Right lung (tissue), 10 donors: ENCODE measurements at places on chromosomes 11 and 22. TPM values are rescaled to one million over a fixed set of nuclear protein-coding genes. Genes with fewer than 3 reads are reported as not detected.

Gene RAB39A
- 0.78 TPM for polyA plus RNA-seq

DNA sequence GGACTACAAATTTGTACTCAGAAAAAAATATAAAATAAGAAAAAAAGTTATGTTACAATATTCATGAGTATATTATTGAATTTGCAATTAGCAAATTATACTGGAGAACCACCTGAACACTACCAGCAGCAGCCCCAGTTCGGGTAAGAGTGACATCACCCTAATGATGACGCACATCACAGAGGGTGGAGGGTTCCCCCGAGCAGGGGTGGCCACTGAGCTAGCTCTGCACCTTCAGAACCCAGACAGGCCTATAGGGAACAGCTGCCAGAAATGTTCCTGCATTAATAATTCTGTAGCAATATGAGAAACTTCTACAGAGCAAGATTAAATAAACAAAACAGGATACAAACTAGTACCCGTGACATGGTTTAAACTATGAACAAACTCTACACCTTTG is 17.5 kb upstream of the ARAP1 start:
- no peak for DNase-seq

- peak; percentile 77 for DNase-seq
Observed at GRCh38 chr22:32764330-32765131, 37.0 kb upstream of the TIMP3 start.

DNA sequence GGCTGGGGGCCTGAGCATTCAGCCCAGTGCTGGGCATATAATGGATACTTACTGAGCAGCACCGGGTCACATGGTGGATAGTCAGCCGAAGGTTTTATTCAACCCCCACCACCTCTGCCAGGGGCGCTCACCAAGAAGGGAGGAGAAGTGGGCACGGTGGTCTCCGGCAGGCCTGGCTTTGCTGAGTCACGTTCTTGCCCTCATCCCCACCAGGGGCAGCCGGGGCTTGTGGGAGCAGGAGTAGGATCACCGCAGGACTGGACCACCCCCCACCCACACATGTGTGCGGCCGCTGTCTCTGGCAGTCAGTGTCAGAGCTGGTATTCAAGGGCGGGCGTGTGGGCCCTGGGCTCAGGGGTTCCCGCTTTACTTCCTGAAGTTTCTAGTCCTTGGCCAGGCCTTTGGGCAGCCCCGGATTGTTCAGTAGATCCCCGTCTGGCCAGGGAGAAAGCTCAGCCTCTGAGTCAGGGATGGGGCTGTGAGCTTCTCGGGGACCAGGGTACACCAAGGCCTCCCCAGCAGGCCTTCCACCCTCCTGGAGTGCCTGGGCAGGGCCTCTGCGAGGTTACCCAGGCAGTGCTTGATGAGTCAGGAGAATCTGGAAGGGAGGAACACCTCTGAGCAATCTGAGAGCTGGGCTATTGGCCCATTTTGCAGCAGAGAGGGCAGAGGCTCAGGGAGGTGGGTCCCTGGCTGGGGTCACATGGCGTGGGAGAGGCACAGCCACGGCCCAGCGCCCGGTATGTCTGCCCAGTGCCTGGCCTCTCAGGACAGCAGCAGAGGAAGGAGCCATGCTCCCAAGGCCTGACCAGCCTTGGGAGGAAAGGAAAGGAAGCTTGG is 60.6 kb downstream of the RTL6 start:
- no peak for DNase-seq

GRCh38 chr11:130932086-130932712 is 15.9 kb upstream of the SNX19 start:
- no peak for DNase-seq
